ENCODE measurements at places on chromosomes 2 and 18.

DNA sequence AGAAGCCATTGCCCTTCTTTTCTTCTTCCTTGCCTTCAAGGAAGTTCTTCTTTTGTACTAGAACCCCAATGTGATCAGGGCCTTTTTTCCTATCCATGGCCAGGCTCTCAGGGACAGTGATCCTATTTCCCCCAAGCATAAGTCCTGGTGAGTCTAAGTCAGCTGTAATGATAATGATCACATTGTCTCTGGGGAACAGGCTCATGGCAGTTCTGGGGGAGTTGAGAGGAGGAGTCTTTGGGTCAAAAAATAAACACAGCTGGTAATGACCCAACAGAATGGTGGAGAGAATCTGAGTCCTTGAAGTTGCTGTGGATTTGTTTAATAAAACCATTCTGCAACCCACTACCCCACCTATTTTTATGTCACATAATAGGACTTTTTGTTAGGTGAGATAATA is 96.6 kb downstream of the SOCS6 start:
- no peak for DNase-seq

- no peak for DNase-seq
These were observed 18.5 kb downstream of the TRAF3IP1 start for GRCh38 chr2:238338710-238339394.

DNA sequence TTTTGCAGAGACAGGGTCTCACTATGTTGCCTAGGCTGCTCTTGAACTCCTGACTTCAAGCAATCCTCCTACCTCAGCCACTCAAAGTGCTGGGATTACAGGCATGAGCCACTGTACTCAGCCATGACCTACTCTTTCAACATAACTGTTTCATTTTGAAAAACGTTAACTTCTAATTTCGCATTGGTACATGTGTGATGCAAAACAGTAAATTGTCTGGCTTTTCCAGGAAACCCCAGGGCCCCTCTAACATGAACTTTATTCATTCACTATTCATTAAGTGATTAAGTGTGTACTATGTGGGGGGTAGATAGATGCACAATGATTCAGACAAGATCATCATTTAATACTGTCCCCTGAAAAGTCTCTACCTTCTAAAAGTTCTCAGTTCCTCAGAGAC is 364.9 kb downstream of the SS18 start:
- no peak for DNase-seq

DNA sequence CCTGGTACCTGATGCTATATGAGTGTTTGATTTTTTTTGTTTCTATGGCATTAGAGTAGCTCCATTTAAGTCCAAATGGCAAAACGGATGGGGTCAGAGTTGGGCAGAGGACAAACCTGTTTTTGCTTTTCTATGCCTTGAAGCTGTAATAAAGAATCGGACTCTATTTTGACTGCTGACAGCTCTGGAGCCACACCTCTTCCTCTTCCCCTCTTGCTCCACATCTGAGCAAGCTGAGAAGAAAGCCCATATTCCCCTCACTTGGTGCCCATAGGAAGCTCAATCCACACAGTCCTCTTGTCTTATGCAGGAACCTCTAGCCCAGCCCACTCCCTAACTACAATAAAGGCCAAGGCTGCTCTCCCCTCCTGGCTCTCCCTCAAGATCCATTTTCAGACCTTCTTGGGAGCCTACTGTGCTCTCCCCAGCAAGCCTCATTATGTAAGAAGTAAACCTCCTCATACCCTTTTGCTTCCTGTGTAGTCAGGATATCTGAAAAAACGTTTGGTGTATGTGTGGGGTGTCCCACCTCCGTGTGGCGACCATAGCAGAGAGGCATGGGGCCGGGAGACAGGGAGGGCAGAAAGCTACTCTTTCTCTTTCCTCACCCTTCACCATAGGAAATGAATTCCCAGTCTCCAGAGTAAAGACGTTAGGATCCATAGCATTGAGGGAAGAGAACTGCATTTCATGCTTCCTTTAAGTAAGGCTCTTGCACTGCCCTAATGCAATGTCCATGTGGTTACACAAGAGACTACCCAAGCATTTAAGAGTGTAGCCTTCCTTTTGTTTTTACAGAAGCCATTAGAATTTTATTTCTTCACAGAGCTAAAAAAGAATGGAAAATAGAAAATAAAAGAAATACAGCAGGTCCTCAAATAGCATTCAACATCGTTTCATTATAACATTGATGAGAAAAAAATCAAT is 41.9 kb upstream of the RAPGEF4 start:
- DNase-seq, result no peak

GRCh38 chr2:20356042-20356441 is 5.4 kb upstream of the PUM2 start:
- DNase-seq, result no peak

DNA sequence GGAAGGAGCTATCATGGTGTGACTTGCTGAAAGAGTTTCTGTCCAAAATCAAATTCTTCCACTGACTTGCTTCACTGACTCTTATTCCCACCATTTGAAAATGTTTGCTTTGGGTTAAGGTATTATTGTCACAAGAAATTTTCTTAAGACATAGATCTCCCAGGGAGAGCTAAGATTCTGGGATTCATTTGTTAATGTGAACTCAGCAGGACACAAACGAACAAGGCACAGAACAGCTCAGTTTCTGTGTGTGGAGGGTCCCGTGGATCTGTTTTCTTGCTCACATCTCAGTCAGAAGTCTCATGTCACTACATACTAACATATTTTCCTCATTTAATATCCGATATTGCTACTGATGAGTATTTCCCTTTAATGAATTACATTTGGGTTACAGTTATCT is 8.2 kb upstream of the HNRNPA3 start:
- no peak for DNase-seq

GRCh38 chr2:8328217-8328616 is 353.6 kb upstream of the ID2 start:
- no peak for DNase-seq

GRCh38 chr2:11562476-11562875 is 28.6 kb downstream of the GREB1 start:
- no peak for DNase-seq

GRCh38 chr18:62717169-62717924 is 2.0 kb downstream of the PHLPP1 start:
- DNase-seq, result peak; percentile 64

DNA sequence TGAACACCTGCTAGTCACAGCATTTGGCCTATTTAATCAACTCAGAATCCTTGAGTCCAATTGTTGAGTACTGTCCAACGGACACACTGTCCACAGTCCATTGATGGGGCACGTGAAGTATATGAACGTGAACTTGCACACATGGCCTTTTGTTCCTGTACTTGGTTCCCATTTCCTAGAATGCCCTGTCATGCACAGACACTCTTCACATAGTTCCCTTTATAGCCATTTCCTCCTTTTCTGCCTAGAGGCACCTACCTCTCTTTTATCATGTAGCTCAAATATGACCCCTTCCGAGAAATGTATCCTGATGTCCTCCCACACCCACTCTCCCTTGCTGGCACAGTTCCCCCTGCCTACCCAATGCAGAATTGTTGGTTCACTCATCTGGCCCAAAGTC is 8.7 kb upstream of the CRYGA start:
- DNase-seq, result no peak

Data from stimulated activated CD8-positive, alpha-beta memory T cell treated with anti-CD3 and anti-CD28 coated beads, Interleukin-4, amount 100 ng/mL, for 48 hours (primary cell).